Forelimb muscle (tissue), 1 donor: ENCODE measurements at places on chromosomes 4 and X.

DNA sequence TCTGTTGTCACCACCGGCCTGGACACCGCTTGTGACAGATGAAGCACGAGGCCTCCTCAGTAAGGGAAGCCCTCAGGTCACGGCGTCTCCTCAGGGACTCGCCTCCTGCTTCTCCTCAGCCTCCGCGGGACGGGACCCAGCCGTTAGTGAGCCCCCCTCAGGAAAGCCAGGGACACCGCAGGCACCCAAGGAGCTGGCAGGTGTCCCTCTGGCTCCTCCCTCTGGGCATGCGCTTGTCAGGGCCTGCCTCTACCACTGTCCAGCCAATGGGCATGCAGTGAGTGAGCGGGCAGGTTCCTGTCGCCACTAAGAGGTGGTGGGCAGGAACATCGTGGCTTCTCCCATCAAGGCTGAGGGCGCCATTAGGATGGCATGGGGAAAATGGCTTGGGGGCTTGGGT is 23.5 kb upstream of the CT55 start:
- DNase-seq = no peak

DNA sequence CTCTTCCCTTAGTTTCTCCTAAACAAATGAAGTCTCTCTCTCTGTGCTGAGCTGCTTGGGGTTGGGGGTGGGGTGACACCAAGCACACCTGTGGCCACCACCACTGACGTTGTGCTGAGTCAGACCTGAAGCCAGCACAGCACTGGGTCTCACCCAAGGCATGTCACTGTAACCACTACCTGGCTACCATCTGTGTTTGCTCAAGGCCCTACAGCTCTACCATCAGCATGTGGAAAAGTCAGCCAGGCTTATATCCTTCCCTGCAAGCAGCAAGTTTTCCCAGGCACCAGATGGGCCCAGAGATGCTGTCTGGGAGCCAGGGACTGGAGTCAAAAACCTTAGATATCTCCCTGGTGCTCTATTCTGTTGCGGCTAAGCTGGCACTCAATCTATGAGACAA is 6.9 kb downstream of the CXCL10 start:
- DNase-seq = no peak

DNA sequence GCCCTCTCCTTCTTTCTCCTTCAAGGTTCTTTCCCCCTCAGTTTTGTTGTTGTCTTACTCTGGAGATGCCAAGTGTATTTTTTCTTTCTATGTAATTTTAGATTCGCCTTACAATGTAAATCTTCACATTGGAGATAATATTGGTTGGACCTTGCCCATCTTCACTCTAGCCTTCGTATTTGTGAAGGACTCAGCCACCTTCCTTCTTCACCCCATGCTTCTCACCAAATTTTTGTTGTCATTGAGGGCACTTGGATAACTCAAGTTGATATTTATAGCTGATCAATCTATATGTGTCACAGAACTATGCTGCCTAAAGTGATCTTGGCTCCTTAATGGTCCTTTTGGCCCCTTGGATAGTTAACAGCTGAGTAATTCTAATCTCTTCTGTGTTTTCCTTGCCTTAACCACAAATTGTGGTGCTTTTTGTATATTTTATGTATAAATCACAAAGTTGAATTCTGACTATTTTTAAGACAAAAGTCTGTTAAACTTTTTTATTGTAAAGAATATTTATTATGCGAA is 6.5 kb downstream of the SPRY1 start:
- DNase-seq = no peak

DNA sequence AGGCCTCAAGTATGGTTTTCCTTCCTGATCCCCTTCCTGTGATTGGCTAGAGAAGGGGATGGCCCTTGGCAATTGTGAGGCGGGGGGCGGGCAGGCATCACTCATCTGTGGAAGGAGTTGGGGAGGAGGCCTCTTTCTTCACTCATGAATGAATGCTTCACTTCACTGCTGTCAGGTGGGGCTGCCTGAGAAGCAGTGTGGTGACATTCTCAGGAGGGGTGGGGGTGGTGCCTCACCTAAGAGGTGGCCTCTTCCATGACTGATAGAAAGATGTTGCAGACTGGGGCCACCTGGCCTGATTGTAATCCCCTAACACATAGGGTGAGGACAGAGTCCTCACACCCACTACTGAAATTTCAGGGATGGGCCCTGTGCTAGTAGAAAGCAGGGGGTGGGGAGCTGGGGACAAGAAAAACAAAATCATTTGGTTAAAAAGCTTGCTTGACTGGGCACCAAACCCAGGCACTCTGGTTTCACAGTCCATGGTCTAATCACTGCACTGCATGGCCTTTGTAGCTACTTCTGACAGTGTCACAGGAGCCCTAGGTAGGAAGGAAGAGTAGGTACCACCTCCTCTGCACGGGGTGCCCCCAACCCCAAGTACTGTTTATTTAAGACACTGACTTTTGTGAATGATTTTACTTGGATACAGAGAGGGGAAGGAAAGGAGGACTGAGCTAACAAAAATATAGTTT is 5.6 kb upstream of the HOPX start:
- DNase-seq = no peak

- DNase-seq = no peak
Observed at GRCh38 chr4:180059216-180059881, 2183.9 kb upstream of the TENM3 start.
